Fibroblast of the aortic adventitia (primary cell): ENCODE measurements at places on chromosomes 2 and 18.
A peak's percentile ranks its signal among the peaks of the same experiment; 100 is the strongest.

DNA sequence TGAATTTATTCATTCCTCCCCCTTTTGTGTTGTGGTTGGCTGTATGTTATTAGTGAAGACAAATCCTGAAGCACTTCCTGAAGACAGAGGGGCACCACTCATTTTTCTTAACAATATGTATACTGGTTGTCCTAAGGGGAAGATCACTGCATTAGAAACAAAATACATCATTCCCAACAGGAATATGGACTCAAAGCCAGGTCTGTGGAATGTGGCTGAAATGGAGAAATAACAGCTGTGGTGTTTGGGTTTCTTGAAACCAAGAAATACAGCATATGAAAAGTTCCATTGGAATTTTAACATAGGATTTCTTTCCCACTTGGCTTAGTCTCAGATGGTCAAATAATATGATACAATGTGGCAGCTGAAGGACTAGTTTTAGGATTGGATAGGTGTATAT, 267.6 kb downstream of the KCNE4 start:
- DNase-seq: no peak

- DNase-seq: no peak
Observed at GRCh38 chr2:22893761-22894517, 491.0 kb upstream of the KLHL29 start.

DNA sequence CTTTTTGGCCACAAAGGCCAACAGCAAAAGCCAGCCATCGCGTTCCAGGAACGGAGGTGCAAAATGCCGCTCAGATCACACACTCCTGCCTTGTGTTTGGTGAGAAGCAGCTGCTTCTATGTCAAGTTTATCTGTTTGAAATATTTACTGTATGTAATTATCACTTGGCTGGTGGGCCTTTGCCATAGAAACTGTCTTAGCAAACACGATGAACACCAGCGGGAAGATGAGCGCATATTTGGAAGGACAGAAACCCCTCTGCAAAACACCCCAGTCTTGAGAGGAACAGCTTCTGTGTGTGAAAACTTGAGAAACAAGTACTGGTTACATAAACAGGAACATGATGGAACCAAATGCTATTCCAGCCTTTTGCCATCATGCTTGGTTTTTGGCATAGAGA, 59.7 kb downstream of the SCG2 start:
- no peak for DNase-seq

DNA sequence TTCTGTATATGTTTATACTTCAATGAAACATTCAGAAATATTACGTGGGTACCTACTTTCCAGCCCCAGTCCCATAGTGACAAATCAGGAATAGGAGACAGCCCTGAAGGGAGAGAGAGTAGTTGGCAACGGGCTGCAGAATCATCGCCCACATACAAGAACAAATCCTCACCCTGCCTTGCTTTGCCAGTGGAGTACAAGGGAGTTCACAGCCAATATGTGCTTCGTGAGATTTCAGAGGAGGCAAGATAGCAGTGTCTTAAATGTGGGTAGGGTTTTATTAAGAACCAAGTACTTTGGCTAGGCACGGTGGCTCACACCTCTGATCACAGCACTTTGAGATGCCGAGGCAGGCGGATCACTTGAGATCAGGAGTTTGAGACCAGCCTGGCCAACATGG, 40.3 kb upstream of the PKDCC start:
- no peak for DNase-seq

- no peak for DNase-seq
Observed at GRCh38 chr2:207640160-207640559, 15.0 kb upstream of the METTL21A start.

- DNase-seq: peak; percentile 12
Observed at GRCh38 chr18:61676773-61677434, 215.9 kb downstream of the RNF152 start.

DNA sequence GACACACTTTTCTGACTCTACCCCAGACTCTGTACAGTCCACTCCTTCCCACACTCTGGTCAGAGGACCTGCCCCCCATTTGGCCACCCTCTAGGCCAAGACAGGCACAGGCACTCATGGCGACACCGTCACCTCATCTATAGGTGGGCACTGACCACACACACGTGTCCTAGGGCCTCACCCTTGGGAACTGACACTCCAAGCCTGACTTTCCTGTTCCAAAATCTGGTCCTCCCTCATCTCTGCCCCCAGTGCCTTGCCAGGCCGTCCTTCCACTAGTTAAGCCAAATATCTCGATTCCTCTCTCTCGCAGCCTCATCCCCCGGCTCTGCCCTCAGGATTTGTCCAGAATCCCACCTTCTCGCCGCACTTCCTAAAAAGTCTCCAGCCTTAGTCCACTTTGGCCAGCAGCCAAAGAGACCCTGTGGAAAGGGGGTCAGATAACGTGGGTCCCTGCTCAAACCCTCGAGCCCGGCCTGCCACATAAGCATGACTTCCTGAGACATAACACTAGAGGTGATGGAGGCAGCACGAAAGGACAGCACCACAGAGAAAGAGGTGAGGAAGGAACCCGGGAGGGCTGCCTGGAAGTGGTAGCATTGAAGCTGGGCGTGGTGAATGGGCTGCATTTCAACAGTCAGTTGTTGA, 105.8 kb upstream of the OTOS start:
- no peak for DNase-seq

GRCh38 chr2:29255004-29255403, 139.8 kb downstream of the CLIP4 start:
- DNase-seq: no peak

DNA sequence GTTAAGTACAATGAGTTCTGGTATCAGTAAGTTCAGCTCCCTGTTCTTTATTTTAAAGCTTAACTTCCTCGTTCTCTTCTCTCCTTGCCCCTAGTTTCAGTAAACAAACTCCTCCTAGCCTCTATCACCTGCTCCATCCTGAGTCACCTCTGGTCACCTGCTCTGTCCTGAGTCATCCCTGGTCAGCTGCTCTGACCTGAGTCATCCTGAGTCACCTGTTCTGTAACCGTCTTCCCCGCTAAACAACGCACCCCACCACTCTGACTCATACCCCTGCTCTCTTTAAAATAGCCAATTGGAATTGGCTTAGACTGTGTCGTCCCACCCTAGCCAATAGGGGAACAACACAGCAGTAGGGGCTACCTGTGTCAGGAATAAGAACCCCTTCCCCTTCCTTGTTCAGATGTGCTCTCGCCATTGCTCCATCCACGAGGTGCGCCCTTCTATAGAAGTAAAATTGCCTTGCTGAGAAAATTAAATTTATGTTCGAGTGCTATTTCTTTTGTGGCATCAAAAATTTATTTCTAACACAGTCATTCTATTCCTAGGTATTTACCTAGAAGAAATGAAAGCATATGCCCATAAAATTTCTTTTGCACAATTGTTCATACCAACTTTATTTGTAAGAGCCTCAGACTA, 24.9 kb upstream of the RMND5A start:
- DNase-seq: no peak

- DNase-seq: no peak
Observed at GRCh38 chr18:58405107-58405898, 223.6 kb downstream of the ALPK2 start.

GRCh38 chr18:7684357-7684756, 117.2 kb downstream of the PTPRM start:
- no peak for DNase-seq

GRCh38 chr2:65876114-65876513, 443.7 kb upstream of the SPRED2 start:
- no peak for DNase-seq

DNA sequence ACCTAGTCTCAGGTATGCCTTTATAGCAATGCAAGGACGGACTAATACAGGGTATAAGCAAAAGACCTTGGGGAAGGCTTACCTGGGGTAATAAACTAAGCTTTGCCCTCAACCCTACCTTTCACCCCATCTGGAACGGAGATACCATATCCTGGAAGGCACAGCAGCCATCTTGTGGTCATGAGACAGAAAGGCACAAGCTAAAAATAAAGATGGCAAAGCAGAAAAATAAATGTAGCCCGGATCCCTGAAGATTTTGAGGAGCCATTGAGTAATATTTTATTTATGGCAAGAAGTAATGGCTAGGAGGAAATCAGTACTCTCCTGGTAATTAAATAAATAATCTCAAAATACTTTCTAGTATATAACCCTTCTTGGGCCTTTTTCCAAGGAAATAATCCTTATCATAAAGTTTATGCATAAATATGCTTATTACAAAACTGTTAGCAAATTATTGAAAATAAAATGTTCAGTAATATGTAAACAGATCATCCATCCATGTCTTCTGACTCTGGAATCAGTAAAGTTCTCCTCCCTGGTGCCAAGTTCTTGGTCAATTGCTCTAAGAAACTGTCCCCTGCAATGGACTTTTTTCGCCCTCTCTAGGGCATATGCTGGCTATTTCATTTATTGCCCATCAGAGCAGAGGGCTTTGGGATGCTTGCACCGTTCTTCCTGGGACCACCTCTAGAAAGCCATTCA, 198.7 kb downstream of the SPP2 start:
- peak; percentile 33 for DNase-seq

- no peak for DNase-seq
Observed at GRCh38 chr2:8506746-8507145, 175.1 kb upstream of the ID2 start.

DNA sequence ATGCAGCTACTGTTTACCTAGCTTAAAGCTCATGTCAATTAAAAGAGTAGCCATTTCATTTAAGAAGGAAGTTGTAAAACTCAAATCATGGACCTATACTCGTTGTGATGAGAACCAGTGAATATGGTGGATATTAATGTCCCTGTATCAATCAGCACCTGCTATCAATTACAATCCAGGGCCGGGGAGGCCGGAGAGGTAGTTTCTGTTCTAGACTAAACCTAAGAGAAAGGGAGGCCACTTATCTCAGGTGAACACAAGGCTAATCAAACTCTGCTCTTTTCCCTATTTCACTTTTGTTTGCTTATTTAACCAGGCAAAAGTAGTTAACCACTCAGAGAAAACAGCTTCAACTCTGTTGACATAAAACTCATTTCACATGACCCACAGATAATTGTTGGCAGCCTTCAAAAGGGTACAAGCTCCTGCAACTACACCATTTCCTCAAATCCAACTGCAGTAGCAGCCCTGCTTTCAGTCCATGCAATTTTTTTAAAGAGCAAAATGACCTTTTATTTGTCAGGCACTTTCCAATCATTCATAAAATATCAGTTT, 27.8 kb upstream of the SLC9A2 start:
- DNase-seq: no peak

- no peak for DNase-seq
Observed at GRCh38 chr2:10377747-10378085, 70.4 kb downstream of the ODC1 start.

DNA sequence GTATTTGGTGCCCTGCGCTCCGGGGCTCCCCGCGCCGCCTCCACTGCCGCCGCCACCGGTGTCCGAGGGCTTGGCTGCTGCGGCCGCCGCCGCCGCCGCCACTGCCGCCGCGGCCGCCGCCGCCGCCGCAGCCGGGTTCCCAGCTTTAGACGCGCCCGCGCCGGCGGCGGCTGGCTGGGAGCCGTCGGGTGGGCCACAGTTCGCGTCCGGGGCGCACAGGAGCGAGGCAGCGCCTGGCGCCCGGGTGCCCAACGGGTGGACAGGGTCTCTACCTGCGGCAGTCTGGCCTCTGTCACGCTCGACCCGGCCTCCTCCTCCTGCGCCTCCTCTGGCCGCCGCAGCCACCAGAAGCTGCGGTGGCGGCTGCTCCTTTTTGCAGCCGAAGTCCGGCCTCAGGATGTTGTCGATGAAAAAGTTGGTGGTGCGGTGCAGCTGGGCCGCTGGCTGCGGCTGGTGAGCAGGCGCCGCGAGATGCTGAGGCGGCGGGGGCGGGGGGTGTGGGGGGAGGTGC, 951 bp downstream of the EN1 start:
- DNase-seq: no peak

- DNase-seq: peak; percentile 34
Observed at GRCh38 chr2:121386707-121387106, 101.7 kb upstream of the TFCP2L1 start.

DNA sequence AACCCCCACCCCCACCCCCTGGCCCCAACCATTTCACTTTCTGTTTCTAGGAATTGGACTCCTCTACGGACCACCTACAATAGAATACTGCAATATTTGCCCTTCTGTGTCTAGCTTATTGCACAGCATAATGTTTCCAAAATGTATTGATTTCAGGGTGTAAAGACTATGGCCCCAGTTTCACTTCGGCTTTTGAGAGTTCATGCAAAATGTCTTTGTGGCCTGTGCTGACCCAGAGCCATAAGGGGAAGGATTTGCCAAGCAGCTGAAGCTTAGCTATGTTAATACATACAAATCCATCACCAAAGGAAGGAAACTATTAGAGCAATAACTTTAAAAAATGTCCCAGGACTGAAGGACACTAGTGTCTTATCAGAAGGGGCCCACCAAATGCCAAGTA, 11.2 kb upstream of the ATP9B start:
- no peak for DNase-seq

DNA sequence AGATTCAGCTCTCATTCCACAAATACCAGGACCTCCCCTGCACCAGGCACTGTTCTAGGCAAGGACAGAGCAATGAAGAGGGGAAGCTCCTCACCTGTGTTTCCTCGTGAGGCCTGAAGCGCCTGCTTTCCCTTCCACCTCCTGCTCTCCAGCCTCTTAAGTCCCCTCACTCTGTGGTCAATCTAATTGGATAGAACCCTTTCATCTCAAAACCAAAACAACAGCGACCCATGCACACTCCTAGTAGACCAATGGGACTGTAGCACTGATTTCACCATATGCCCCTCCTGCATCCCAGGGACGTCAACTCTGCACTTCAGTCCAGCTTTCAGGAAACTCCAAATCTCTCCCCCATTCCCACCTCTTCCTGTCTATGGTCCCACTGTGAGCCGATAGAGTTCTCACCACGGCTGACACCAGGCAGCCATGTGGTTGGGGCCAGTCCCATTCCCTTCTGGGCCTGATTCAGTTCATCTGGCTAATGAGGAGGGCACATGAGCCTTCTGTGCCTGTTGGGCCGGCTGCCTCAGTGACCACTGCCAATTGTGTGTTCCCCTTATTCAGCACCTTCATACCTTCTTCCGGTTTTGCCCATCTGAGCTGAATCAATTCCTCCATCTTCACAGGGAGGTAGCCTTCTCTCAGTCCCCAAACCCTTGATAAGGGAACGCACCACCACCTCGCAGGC, 33.3 kb upstream of the MAT2A start:
- DNase-seq: no peak

DNA sequence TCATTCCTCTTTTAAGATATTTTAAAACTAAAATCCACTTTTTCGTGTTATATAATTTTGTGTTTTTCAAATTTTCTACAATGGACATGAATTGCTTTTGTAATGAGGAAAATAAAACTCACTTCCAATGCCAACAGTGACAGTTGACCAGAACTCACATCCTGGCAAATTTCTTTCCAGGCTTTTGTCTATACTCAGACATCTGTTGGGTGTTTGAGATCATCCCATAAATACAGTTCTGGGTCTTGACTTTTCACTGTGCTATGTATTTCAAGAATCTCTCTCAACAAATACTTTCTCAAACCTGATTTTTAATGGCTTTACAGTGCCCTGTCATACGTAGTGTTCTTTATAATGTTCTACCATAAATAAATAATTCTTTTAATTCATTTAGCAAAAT, 57.6 kb downstream of the RPL37A start:
- DNase-seq: no peak
